ENCODE measurements at places on chromosomes 4 and X.

GRCh38 chr4:118410138-118410537 lies 57.3 kb upstream of the PRSS12 start:
- DNase-seq = no peak

GRCh38 chr4:124199185-124199584 lies 513.3 kb downstream of the ANKRD50 start:
- no peak for DNase-seq

DNA sequence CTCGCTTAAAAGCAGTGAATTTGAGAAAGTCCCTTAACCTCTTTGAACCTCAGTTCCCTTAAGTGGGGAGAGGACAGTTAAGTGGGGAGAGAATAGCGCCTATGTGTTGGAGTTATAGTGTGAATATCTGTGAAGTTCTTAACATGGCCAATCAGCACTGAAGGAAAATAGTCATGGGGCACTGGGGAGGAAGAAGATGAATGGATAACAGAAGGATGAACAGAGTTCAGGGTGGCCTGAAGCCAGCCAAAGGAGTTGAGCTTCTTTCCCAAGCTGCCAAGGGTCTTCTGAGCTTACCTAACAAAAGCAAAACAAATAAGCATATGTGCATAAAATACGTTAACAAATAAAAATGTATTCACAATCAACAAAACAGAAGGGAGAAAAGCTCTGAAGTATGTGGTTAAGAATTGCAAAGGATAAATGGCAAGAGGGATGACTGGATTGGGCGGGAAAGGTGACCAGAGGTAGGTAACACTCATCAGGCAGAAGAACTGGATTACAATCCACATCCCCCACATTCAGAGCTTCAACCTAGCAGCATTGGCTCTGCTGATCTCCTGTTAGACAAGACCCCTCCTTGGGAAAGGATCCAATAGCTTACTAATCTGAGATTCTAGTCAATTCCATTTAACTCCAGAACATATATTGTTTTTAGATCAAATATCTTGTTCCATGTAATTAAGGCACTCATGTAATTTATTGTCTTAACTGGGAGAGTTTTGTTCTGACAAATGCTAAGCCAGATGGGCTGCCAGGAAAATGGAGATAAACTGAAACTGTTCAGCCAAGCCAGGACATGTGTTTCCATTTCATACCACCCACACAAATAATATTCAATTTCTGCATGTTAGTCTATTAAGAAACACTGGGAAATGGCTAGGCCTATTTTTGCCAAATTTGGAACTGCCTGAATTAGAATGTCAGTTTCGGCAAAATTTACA lies 221.2 kb downstream of the LDB2 start:
- no peak for DNase-seq

DNA sequence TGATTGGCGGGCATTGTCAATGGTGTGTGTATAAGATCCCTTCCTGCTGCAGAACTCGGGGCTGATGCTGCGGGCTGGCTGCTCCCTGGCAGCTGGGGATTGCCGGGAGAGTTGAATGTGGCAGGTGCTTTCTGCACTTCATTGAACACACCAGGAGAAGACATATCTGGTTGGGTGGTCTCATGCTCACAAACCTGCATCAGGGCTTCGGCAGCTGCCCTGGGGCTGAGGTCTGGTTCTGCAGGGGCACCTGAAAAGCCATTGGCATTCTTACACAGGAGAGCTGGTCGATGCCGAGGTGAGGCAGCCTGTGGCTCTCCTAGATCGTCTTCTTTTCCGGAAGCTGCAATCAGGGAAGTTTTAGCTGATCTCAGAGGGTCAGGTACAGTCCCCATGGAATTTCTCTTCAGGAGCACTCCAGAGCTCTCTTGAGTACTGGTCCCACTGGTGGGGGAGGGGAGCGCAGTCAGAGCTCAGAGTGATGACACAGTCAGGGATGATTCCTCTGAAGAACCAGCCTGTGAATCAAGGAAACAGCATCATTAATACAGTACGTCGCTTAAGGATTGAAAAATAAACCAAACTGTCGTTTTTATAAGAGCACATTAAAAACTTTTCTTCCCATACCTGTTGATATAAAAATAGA lies 57.8 kb downstream of the GPRIN3 start:
- no peak for DNase-seq

- no peak for DNase-seq
Measured at GRCh38 chr4:118772081-118772766, 63.7 kb downstream of the SEC24D start.

GRCh38 chrX:105451401-105451800 lies 230.9 kb upstream of the TEX13A start:
- no peak for DNase-seq

DNA sequence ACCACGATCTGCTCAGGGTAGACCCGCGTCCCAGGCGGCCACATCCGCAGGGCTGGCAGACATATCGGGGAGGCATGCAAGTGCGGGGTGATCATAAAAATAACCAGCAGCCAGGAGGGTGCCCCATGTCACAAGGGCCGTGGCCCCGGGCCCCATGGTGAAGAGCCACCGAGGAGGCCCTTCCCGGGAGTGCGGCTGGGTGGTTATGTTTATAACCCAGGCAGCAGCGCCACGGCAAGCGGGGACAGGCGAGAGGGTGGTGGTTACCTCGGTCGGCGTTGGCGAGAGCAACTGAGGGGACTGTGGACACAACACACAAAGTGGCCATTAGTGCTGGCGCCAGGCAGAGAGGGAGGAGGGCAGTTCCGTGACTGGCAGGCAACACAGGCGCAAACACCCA lies 92.7 kb upstream of the AFAP1 start:
- no peak for DNase-seq

DNA sequence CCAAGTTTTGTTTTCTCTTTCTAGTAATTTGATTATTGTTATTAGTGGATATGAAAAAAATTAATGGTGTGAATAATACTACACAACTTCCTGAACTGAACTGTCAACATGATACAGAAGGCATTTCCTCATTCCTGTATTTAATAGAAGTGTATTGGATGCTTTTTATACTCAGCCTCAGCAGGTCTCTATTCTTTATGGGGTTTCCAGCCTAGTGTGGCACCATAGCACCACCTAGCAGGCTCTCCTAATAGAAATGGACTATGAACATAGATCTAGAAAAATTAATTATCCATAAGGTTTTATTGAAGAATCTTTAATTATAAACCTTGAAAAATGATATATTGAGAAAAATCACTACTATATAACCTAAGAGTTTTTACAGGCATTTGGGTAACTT lies 52.4 kb downstream of the GLRB start:
- DNase-seq = no peak

GRCh38 chr4:72084587-72085011 lies 52.8 kb downstream of the NPFFR2 start:
- no peak for DNase-seq

GRCh38 chr4:76429636-76430035 lies 5.4 kb upstream of the SHROOM3 start:
- DNase-seq = no peak

- DNase-seq = no peak
Measured at GRCh38 chr4:148654131-148654530, 211.9 kb upstream of the NR3C2 start.

DNA sequence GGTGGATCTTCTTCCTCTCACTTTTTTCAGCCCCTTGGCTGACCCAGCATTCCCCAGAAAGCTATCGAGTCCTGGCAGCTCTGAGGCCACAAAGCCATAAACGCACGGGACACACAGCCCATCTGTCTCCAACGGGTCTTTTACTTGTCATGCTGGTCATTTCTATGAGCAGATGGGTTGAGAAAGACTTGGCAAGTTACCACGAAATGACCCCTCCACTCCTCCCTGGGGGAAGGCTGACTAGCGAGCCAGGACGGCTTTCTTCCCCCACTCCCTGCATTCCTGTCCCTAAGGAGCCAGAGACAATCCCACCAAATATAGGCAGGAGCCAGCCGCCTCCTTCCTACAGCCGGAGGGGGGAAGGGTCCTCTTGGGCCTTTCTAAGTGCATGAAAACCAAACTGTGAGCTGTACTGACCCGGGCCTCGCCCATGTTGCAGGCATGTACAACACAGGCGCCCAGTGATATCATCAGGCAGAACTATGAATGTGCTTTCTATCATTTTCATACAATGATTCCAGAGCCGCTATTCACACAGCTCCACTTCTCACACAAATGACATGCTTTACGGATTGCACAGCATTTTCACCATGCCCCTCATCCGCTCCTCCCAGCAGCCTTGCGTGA lies 28.6 kb downstream of the AFAP1 start:
- no peak for DNase-seq

DNA sequence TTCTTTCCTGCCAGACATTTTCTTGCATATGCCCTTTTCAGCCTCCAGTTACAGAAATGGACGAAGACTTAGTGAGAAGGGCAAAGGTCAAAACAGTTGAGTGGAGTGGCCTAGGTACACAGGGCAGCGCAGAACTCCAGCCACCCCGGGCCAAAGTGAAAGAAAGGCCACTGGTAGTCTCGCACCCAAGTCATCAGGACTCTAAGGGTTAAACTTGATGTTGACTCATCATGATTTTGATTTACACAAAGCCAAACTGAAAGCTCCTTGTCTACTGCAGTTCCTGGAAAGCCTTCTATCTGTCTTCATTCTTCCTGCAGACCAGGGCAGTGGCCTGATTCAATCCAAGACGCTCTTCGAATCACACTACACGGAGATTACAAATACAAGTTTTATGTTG lies 2.6 kb upstream of the IL13RA1 start:
- DNase-seq = no peak

GRCh38 chr4:125992891-125993290 lies 678.1 kb downstream of the FAT4 start:
- DNase-seq = no peak

- no peak for DNase-seq
Measured at GRCh38 chr4:182409271-182409670, 166.1 kb downstream of the TENM3 start.

- DNase-seq = no peak
Measured at GRCh38 chrX:149004936-149005335, 500.2 kb downstream of the IDS start.

DNA sequence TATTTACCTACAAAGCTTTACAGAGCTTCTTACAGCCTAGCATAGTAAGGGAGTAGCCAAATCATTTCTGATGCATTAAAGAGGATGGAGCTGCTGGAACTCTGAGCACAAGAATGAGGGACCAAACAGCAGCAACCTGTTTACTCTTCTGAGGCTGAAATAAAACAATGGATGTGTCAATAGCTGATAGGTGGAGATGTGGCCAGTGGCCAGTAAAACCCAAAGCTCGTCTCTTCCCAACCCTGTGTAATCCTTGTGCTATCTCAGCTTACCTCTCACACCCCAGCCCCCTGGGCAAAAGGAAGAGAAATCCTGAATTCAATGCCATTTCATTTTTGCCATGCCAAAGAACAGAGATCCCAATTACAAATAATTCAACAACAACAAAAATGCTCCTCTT lies 446.7 kb upstream of the SMIM31 start:
- DNase-seq = no peak

DNA sequence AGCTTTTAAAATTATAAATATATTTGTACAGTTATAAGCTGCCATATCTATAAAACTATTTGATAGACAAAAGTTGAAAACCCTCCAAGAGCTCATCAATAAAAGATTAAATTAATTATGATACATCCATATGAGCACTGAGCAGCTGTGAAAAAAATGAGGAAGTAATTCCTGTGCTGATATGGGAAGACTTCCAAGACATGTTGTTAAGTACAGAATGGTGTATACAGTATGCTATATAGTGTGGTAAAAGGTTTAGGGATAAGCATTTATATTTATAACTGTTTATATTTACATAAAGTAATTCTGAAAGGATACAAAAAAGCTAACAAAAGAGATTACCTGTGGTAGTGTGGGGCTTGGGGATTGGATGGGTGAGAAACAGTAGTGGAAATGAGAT lies 92.8 kb upstream of the BMP2K start:
- DNase-seq = no peak

DNA sequence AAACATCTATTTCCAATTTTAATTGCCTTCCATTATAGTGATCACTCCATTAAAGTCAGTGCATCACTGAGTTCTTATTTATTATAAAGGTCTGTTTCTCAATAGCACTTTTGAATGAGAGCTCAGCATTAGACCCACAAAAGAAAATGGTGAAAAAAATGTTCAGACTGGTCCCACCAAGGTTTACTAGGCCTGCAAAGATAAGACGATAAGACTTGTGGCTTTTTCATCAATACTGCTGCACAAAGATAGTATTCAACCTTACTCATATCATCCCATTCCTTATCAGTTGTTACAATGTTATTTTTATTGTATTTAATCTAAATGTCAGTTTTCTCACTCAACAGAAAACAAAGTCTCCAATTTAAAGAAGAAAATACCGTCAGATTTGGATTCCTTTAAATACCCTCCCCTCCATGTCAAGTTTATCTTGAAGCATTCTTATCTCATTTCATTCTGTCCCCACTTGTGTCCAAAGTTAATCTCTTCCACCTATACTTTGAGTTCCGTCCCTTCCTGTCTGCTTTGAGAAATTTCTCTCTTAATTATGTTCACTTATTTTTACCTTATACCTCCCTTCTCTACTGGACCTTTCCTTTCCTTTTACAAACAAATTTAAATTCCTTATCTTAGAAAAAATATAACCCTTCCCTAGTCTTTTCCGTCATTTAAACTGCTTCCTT lies 140.0 kb downstream of the GASK1B start:
- no peak for DNase-seq

DNA sequence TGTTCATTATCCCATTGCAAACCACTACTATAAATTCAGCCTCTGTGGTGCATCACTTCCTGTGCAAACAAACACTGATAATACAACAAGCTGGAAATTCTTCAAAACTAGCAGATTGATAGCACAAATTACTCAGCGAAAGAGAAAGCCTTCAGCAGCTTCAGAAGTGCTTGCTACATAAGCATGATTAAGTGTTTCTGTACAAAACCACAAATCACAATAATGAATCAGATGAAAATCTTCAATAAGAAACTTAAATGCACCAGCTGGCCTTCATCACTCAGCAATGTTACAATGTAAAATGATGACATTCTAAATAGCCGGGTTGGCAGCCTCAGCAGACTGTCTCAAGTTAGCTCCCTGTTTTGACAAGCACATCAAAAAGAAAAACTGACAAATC lies 262.2 kb downstream of the SPOCK3 start:
- DNase-seq = no peak

DNA sequence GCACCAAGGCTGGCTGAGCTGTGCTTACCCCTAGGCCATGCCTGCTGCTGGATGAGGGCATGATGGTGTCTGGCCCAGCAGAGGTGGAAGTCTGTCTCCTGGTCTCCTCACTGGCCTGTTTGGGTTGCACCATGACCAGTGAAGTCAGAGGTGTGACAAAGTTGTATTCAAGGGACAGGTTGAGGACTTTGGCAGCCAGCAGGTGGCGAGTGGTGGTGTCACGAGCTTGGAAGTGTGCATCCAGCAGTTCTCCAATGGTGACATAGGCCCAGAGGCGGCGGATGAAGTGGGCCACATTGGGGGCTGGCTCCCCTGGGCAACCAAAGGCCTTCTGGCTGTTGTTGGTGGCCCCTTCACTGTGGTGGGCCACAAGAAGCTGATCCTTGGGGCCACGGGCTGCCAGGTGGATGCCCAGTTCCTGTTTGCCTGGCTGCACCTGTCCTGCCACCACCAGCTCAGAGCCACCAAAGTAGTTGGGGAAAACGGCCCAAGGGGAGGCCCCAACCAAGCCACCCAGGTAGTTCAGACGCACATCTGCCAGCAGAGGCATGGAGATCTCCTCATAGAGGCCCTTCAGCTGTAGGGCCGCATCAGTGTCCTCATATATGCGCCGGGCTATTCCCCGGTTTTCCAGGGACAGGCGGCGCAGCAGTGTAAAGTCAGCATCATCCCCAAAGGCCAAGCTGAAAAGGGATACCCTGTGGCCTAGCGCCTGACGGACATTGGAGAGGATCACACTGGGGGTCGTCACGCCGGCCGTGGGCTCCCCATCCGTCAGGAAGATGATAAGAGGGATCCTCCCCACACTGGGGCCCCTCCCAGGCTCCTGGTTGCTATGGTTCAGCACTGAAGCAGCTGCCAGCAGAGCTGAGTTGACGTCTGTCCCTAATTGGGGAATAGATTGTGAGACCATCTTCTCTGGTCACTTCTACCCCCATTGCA lies 39.7 kb downstream of the ITIH6 start:
- DNase-seq = no peak
